ENCODE measurements at places on chromosomes 11 and 22. TPM values are rescaled to one million over a fixed set of nuclear protein-coding genes. Genes with fewer than 3 reads are reported as not detected.

DNA sequence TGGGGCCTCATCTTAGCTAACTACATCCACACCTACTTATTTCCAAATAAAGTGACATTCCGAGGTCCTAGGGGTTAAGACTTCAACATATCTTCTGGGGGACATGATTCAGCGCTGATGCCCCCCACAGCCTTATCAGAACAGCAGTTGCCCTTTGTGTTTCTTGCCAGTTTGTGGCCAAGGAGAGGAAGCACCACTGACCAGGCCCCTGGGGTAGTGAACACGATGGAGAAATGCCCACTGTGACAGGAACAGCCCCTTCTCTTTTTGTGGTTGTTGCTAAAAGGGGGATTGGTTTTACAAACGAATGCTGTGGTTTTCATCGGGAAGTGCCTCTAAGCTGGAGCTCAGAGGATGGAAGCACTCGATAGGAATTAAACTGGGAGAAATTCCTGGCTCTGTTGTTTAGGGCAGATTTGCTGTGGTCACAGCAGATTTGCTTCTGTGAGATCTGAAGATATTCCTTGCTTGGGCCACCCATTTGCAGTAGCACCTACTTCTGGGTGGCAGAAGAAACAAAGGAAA, 88.8 kb downstream of the ABTB2 start:
- H3K27ac ChIP-seq, result no peak overlapping the region
- no peaks in the 10 kb centered on the region for H3K27me3 ChIP-seq
- H3K4me3 ChIP-seq, result no peak overlapping the region
- no peak for DNase-seq
- H3K36me3 ChIP-seq, result no peaks in the 10 kb centered on the region

DNA sequence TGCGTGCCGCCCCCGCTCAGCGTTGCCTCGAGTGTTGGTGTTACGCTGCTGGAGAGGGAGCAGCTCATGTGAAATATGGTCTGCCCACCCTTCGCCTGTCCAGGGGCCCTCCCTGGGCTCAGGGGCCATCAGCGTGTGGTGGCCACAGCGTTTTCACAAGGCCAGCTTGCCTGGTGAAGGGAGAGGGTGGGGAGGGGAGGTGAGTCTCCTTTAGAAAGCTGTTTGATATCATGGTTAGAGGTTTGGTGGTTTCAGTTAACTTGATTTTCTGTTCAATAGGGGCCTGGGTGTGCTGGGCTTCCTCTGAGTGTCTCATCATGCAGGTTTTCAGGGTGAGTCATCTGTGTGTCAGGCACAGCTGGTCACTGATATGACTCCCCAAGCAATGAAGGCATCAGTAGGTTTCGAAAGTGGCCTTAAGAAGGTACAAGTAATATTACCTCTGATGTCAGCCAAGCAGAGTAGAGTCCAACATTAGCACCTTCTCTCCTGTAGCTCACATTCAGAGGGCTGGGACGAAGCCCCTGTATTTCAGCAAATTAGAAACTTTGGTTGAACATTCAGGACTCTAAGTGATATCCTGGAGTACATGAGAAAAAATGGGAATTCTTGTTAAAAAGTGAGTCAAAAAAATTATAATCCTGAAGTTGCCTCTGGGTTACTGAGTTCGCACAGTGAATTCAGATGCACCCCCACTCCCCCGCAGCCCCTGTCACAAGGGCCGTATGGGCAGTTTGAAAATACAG, 172.5 kb downstream of the TBC1D22A start:
- peaks cover 8% of the 10 kb centered on the region for H3K27me3 ChIP-seq
- H3K4me1 ChIP-seq, result peaks cover 4% of the 10 kb centered on the region
- no peak overlapping the region for H3K27ac ChIP-seq
- no peak for DNase-seq

ZNF215 gene
- total RNA-seq, result 7.0 TPM

OR8G1 gene
- total RNA-seq, result not detected

RFPL1 gene
- total RNA-seq, result not detected
